Caudate nucleus (tissue), 63 donors: ENCODE measurements at places on chromosomes 4 and X.

- no peak for DNase-seq
Observed at GRCh38 chrX:29237972-29238371, 650.7 kb downstream of the IL1RAPL1 start.

- no peak for DNase-seq
Observed at GRCh38 chr4:32569861-32570260, 1849.7 kb downstream of the PCDH7 start.

GRCh38 chr4:164748375-164748774, 5.6 kb upstream of the SMIM31 start:
- DNase-seq: no peak

DNA sequence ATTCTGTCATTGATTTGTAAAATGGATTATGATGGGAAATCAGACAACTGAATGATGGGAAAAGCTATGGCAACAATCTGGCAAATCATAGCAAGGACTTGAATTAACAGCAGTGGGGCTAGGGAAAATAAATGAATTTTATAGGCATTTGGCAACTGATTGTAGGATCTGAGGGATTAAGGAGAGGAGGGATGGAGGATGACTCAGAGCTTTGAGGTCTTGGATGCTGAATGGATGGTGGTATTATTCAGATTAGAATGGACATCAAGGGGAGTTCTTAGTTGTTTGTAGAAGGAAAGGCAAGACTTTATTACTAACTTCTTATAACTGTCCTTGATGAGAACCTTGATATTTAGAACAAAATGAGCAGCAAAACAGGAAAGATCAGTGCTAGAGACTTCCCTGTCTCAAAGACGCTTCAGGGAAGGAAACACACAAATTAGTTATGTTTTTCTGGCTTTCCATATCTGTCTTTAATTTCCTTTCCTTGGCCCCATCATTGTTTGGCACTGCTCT, 51.4 kb upstream of the HHIP start:
- DNase-seq: no peak

- no peak for DNase-seq
Observed at GRCh38 chrX:110135618-110136017, 132.7 kb downstream of the TMEM164 start.

DNA sequence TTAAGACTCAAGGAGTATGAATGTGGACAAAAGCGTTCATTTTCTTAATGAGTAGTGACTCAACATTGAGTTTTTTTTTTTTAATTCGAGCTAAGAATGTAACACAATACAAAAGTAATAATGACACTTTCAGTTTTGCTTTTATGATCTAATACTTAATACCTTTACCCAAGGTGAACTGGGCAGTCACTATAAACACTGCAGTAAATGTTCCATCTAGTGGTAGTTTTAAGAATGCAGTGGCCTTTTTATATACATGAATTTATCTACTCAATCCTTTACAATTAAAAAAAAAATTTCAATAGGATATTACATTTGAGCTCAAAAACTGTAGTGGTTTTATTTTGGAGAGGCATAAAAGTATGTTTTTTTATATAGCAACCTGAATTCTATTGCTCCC, 33.9 kb downstream of the PDK3 start:
- DNase-seq: no peak

DNA sequence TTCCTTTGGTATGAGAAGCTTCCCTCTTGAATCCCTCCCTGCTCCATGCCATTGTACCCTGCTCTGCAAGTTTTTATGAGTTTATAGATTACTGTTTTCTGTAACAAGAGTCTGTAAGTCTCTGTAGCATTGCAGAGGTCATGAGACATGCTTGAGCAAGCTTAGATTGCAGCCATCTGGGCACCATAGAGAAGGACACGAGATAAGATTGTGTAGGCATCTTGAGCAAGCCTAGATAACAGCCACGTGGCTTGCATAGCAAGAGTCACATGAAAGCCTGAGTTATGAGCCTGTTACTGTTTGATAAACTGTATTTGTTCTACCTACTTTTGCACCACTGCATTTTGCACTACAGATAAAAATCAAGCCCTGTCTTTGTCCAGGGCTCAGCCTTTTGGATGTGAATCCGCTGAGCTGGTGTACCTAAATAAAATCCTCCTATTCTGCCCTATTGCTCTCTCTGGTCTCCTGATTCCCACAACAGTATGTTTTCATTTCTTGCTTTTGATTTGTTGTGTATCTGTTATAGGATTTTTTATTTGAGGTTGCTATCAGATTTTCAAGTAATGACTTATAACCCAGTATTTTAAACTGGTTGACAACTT, 127.4 kb upstream of the ANKRD50 start:
- DNase-seq: no peak

DNA sequence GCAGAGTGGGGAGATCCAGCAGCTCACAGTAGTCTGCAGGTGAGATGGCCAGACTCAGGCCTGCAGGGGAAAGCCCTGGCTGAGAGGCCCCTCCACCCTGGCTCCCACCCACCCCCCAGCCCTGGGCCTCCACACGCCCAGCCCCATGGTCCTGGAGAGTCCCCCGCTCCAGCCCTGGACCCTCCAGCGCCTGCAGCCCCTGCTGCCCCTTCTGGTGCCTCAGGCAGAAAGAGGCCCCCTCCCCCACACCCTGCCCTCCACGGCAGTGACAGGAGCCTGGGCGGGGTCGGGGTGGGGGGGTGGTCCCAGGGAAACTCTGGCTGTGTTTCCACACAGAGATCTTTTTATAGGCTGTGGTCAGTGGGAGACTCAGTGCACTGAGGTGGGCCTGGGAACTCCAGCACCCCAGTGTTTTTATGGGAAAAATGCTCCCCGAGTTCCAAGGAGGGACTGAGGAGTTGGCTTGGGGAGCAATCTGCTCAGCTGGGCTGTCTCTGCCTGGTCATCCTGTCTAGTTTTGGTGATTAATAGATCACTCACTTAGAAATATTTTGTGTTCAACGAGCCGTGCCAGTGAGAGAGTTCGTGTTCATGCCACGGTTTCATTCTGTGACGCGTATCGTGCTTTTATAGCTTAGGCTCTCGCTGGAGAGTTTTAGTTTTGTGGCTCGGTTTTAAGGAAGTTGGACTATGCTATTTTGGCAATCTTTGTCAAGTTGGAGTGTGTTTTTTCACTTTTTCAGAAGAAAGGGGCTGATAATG, 53.1 kb upstream of the HGFAC start:
- no peak for DNase-seq

- DNase-seq: no peak
Observed at GRCh38 chrX:17818726-17819125, 42.4 kb downstream of the RAI2 start.

- no peak for DNase-seq
Observed at GRCh38 chrX:103012945-103013344, 51.0 kb downstream of the BEX1 start.

DNA sequence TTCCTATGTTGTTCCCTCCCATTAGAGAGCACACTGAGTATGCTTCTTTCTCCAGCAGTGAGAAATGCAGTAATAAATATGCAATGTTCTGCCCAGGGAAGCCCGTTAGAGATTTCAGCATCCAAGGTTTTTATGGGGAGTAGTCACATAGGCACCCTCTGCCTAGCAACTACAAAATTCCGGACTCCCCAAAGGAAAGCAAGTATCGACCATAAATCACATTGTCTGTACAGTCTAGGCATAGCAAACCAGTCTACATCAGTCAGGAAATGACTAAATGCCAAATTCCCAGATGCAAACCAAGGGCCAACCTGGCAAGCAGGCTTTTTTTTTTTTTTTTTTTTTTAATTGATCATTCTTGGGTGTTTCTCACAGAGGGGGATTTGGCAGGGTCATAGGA, 34.8 kb downstream of the GPR101 start:
- no peak for DNase-seq

DNA sequence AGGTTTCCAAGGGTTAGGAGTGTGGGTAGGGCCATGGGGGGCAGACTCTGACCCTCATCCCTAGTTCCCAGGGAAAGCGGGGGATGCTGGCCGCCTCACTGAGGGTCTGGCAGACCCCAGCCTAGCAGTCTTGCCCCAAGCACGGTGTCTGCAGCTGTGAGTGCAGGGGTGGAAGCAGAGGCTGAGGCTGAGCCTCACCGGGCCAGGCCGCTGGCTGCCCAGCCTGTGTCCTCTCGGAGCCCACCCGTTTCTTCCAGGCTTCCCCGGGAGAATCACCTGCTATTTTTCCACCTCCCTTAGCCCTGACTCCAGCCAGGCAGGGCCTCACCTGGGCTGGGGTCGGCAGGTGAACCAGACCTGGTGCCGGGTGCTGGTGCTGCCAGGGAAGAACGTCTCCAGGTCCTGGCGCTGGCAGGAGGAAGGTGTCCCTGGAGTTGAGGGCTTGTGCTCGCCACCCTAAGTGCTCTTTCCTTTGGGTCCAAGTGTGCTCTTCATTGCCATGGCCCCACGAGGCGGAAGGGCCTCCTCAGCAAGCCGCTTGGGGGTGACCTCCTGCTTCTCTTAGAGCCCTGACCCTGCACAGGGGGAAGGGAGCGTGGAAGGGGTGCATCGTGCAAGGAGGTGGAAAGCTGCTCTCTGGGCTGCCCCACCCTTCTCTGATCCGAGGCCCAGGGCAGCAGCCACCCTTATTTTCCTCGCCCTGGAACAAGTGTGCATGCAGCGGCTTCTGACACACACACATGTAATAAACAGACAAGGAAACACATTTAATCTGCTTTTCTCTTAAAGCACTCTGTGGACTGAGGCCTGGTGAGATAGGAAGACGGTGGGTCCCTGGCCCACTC, 112.7 kb downstream of the FAM53A start:
- DNase-seq: no peak

- no peak for DNase-seq
Observed at GRCh38 chr4:39032218-39033085, at the start of gene TMEM156. Gene TMEM156, minus strand, starts transcription at chr4:39032409. Its CDS starts 96 bp downstream, at chr4:39032313.

GRCh38 chr4:60013464-60014184, 1186.5 kb upstream of the ADGRL3 start:
- no peak for DNase-seq

DNA sequence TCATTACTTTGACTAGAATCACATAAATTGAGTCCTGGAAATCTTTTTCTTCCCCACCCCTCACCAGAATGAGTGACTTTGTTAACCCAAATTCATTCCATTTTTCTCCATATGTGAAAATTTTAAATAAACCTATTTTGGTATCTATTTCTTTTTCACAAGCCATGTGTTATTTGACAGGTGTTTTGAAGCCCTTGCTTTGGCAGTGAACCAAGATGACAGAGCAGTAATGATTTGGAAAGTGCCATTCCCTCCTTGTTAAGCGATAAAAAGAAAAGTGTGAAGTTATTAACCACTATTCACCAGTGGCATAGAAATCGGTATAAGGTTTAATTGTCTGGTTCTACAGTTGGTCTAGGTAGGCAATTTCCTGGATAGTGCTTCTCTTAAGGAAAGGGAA, 66.1 kb downstream of the POLA1 start:
- DNase-seq: no peak

DNA sequence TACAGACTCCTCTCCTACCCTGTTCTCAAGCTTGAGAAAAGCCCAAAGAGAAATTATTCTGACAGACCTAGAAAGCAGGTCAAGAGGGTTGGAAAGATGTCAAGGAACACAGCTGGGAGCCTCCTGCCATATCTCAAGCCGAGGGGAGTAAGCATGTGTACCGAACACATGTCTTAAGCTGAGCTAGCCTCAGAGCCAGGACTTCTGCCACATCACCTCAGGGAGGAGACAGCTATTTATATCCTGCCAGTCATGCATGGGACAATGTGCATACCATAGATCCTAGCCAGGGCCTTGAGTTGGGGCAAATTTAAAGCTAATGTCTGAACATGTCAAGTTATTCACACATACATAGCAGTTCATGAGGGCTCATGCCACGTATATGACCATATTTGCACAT, 11.8 kb downstream of the TMEM31 start:
- DNase-seq: no peak

GRCh38 chr4:8316911-8317351, 47.4 kb downstream of the HTRA3 start:
- no peak for DNase-seq

DNA sequence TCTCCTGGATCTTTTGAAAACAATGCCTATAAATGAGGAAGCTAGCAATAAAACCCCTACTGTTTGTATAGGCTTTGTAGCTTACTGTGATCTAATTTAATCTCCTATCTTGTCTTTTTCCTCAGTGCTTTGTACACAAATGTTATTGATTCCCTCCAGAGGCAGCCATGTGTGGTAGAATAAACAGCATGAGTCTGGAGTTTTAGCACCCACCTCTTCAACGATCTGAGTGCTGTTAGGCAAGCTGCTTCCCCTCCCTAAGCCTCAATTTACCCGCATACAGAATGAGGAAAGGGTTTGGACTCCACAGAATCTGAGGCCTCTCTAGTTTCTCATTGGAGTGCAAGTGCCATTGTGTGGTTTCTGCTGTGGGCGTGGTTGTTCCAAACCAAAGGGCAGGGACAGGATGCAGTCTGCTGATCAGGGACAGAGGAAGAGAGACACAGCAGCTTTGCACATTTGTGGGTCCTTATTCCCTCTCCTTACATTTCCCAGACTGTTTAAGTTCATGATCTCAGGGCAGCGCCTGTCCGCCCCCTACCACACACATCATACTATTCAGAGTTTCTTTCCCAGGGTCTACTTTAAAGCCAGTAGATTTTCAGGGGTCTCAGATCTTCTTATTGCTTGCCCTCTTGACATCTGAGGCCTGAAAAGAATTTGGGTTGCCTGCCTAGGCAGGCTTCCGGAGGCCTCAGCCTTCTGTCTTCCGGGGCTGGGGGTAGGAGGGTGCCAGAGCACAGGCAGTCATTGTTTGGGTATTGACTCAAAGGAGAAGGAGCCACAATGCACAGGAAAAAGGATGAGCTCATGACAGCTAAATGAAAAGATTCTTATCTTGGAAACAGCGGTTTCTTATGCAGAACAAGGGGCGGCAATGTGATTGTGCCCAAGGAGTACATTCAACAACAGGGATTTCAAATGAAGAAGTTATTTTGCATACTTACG, 114.9 kb upstream of the TEX13D start:
- DNase-seq: no peak

DNA sequence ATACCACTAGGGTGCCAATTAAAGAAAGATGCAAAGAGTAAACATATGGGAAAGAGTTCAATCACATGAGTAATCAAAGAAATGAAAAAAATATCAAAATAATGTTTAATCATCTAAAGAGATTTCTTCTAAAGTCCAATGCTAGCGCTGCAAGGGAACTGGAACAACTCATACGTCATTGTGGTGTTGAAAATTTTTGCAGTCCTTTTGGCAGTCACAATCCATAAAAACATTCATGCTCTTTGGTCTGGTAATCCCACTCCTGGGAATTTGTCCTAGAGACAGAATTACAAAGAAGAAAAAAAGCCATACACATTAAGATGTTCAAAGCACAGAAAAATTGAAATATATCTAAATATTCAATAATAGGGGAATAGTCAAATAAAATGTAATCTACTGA, 4.6 kb downstream of the P2RY4 start:
- DNase-seq: no peak

DNA sequence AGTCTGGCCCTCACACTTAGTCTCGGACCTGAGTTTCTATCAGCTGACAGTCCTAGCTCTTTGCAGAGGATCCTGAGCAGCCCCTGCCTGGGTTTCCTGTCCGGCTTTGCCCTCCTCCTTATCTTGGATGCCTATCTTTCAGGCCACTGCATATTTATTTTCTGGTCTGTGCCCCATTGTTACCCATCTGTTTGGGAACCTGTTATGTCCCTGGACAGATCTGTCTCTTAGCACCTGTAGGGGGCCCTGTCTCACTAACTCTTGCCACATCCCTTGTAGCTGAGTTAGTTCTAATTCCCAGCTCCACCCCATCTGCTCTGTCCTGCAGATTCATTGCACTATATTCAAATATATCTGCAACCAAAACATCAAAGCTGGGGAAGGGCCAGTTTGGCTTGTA, 514.9 kb upstream of the LCORL start:
- no peak for DNase-seq
